ENCODE measurements at places on chromosomes 6 and 20.
A peak's percentile ranks its signal among the peaks of the same experiment; 100 is the strongest.

DNA sequence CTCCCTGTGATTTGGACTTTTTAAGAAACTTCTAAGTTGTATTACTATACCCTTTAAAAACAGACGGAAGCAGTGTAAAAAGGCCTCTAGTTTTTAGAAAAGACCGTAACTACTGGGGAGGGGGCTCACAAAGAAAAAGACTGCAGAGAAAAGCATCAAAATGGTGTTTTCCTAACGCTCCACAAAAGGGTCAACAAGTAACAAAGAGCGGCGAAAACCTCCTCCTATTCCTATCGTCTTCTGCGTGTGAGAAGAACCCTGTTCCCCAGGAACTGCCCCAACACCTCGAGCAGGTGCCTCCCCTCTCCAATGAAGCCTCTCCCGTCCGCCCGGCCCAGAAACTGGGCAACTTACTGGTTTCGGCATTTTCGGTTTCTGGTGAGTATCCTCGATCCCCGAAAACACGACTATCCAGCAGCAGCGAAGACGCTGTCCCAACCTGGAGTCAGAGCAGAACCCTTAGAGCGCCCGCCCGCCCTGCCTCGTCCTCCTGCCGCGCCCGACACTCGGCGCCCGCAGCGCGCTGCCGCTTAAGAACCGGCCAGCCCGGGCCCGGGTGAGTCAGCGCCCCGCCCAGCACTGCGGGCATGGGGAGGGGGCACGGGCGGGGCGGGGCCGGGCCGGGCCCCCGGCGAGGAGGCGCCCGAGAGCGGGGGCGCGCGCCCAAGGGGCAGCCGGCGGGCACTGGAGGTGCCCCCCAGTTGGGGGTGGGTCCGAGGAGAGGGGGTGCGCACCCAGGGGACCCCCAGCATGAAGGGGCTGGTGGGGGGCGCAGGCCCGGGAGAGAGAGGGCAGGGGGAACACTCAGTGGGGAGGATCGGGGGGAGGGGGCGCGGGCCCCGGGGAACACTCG, 1.2 kb downstream of the EZR start:
- peak; percentile 80 for DNase-seq

DNA sequence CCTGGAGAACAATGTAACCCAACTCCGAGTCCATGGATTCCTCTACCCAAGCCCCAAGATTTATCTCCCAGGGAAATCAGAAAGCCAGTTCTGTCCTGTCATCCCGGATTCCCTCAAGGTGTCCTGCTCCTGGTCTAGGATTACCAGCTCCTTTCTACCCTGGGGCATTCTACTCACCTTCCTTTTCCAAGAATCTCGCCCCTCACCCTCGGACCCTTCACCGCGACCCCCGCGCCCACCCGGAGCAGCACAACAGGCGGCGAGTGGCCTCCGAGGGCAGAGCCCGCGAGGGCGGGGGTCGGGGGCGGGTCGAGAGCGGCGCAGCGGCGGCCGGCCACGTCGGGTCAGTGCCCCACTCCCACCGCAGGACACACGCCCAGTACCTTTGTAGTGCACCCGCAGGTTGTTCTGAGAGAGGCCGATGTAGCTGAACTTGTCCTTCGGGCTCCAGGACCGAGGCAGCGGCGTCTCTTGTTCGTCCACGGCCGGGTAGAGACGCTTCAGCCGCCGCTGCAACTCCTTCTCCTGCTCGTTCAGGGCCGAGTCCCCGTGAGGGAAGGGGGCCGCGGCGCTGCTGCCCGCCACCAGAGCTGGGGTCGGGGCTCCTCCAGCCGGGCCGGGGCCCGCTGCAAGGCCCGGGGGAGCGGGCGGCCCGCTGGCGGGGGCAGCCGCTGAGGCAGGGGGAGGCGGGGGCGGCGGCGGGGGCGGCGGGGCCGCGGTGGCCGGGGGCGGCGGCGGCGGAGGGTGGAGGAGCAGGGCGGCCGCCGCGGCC, 897 bp downstream of the RANBP9 start:
- peak; percentile 24 for DNase-seq

- no peak for DNase-seq
These were observed 516.0 kb downstream of the BTBD3 start for GRCh38 chr20:12433724-12434123.

DNA sequence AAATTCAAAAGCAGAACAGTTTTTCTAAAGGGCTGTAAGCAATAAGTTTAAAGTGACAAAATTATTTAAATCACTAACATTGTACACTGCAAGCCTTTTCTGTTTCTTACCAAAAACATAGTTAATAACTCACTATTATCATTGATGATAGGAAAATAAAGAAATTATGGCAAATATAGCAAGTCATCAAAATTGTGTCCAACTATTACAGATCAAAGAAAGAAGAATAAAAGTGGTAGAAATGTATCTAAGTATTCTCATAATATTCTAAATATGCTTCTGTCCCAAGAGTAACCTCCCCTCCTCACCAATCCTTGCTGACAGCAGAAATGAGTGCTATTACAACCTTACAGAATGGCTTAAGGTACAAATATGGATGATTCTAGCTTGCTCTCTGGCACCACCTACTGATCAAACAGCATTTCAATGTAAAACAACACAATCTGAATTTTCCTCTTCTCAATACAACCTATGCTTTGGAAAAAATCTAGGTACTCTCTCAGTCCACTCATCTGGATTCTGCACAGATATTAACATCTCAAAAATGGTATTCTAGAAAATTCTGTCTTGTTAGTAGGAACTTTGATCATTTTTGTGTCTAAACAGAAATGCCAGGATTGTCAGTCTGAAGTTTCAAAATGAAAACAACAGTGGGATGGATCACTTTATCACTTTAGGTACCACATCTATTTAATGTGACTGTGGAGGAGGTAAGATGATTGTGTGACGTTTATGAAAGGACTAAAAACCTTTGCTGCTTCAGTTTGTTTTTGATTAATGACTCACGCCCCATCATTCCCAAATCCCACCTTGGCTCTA, 40.9 kb downstream of the ZFP64 start:
- no peak for DNase-seq

DNA sequence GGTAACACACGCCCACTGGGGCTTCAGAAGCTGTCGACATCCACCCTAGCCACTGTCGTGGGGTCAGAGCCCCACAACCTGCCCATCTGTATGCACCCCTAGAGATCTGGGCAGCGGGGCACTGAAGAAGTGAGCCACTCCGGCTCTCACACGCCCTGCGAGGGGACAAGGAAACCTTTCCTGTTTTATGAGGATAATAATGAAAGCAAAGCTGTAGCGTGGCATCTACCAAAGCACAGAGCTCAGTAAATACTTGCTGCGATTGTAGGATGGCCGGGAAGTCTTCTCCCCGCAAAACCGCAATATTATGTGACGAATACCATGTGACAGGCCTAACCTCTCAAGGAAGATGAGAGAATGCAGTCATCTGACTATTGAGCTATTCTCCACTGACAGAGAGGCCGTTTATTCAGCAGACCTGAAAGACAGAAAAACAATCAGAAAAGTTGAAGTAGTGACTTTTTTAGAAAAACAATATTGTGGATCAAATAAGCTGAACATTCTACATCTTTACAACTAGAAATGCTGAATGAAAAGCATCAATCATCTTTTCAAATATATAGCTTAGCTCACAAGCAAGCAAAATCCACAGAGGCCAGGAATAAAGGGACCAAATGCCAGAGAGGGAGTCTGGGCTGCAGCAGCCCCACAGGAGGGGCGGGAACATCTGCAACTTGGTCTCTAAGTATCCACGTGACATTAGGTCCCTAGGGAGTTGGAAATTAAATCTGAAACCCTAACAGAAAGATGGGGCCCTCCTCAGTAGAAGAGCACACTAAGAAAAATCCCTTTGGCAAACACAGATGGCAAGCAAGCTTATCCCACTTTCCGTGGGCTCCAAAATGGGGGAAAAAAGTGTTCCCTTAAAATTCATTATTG, 207.8 kb downstream of the TTLL2 start:
- DNase-seq = no peak

DNA sequence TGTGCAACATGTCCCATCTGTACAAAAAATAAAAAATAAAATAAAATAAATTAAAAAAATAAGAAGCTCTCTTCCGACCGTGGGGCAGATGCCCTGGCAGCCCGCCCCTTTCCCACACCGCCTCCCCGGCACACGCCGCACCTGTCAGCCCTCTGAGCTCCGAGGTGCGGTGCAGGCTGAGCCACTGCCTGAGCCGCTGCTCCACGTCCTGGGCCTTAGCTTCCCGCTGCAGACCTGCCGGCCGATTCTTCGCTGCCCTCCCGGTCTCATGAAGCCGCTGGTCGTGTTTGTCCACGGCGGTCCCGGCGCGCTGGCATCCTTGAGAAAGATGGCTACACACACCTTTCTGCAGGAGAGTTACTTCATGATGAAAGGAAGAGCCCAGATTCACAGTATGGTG, 10.7 kb upstream of the CLPSL2 start:
- DNase-seq = no peak

- no peak for DNase-seq
These were observed 78.8 kb upstream of the MAP7 start for GRCh38 chr6:136628996-136629395.
